C1 segment of cervical spinal cord (tissue), 14 donors: ENCODE measurements at places on chromosomes 12 and 14.

- DNase-seq, result no peak
Observed at GRCh38 chr12:72291175-72291574, 19.0 kb downstream of the TRHDE start.

- no peak for DNase-seq
Observed at GRCh38 chr12:58954002-58954401, 33.7 kb upstream of the LRIG3 start.

- DNase-seq, result no peak
Observed at GRCh38 chr14:80239631-80240030, 28.3 kb upstream of the DIO2 start.

- no peak for DNase-seq
Observed at GRCh38 chr12:39199351-39199750, 243.6 kb downstream of the KIF21A start.

DNA sequence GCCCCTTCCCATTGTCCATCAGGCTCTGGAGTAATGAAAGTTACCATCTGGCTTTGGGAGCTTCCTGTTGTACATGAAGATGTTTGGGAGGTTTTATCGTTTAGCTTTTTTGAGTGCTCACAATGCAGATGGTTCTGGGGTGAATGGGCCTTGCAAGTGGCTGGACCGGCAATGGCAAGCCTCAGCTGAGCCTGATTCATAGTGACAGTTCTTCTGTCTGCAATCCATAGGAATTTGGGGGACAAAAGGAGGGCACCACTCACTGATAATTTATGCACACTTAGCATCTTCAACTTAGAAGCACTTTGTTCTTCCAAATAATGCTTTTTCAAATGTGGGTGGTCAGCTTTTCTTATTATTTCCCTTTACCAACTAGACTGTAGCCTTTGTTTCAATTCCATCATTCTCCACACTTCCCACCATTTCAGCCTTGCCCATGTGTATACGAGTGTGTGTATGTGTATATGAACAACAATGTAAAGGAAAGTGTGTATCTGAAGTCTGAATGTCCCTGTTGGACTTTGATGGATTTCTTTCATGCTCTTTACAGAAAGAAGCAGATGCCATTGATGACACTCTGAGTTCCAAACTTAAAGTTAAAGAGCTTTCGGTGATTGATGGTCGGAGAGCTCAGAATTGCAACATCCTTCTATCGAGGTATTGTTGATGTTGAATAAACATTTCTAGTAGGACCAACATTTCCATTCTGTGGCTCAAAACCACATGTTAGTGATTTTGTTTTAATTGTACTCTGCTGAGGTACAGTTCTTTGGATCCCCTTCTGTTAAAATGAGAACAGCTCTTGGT lies 125.5 kb downstream of the GPR135 start:
- DNase-seq, result no peak

DNA sequence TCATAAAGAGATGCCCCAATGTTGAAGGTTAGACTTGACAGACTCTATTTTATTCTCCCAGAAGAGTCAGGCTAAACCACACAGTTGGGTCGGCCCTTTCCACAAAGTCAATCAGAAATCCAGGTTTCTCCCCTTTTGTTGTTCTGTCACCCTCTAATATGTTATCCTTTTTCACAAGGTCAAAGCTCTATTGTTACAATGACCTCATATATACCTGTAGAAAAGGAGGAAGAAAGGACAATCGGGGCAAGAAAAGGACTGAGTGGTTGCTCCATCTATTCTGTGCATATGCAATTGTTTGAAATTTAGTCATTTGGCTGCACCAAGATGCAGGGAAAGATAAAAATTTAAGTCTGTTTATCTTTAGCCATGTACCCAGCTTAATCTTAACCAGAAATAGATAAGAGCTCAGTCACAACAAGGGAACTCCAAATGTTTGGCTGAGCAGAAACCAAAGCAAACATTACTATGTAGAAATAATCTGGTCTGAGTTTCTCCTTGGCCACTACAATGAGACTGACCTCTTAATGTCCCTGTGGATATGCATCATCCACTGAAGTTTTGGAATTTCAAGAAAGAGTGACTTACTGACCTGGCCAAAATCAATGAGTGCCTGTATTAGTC lies 503.7 kb downstream of the GALC start:
- no peak for DNase-seq

DNA sequence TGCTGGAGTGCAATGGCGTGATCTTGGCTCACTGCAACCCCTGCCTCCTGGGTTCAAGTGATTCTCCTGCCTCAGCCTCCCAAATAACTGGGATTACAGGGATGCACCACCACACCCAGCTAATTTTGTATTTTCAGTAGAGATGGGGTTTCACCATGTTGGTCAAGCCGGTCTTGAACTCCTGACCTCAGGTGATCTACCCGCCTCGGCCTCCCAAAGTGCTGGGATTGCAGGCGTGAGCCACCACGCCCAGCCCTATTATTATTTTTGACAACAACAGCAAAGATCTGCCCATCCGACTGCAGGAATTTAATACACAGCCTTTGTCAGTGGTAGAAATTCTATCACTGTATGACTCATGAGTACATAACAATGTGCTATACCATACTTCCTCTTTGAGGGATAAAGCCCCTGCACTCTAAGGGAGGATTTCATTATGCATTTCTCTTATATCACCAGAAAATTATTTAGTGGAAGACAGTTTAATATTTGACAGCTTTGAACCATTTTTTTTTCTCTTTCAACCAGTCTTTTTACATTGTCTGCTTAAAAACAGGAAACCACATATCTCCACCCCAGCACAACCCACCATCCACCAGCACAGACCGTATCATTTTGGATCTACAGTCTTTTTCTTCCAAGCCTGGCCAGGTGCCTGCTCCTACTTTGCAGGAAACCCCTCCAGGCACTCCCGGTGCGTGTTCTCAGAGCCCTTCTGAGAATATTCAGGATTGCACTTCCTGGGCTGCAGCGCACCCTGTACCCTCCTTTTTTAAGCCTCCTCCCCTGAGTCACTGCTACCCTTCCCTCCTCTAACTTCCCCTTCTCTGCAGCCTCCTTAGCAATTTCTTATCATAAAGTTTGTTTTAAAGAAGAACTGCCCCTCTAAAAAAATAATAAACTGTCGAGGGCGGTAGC lies 594 bp downstream of the ARHGDIB start:
- DNase-seq, result no peak

DNA sequence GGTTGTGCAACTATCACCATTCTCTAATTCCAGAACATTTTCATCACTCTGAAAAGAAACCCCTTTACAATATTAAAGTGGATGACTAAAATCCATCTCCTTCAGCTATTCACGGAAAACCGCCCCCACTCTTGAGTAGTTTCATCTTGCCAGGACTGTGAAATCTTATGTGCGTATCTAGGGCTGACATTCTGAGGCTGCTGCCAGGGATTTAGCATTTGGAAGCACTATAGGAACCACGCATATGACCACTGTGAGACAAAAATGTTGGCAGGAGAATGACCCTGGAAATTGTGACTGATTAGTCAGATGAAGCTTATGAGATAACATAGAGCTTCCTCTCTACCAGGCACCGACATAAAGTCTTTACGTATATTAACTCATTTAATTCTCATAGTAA lies 305.2 kb upstream of the PDE3A start:
- no peak for DNase-seq

GRCh38 chr12:16552301-16552700 lies 53.7 kb downstream of the LMO3 start:
- no peak for DNase-seq

GRCh38 chr12:19223695-19224094 lies 94.2 kb downstream of the PLEKHA5 start:
- DNase-seq, result no peak

- DNase-seq, result no peak
Observed at GRCh38 chr12:71456990-71457389, 17.4 kb downstream of the LGR5 start.

DNA sequence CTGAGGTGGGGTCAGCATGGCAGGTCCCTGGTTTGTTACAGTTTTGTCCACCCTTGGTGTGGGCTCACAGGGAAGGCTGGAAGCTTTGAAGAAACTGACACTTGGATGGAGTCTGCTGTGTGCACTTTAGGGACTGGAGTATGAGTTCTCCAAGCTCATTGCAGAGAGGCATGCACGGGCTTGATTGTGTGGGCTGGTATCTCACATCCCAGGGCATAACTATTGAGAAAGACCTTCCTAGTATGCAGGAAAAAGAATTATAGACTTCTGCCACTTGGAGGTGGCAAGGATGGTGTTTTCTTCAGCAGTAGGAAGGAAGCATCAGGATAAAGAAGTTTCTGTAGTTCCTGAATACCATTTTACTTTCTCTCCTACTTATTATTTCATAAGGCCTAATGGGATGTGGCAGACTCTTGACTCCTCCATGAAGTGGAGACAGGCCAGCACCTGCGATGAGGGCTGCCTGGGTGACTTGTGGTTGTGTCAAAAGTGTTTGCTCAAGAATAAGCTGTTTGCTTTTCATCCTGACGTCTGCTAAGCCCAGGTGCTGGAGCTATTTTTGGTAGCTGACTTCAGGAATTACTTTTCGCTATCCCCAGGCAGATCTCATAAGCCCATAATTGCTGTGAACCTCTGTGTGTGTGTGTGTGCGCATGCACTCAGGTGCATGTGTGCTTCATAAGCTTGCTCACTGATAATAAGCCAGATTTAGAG lies 125.8 kb downstream of the KTN1 start:
- DNase-seq, result no peak

DNA sequence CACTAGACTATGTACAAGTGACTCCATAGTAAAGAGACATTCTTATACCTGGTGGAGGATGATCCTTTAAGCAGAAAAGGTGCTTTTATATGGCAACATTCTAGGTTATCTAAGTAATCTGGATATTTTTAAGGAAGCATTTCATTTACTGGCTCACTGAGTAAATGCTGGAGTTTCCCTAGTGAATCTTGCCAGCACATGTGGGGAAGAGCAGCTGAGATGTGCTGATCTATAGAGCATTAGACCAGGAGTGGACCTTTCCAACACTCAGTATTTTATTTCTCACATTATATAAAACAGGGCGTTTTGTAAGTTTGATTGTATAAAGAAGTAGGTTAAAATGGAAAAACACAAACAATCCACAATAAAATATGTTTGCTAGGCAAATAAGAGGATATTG lies 478.5 kb downstream of the ATP23 start:
- no peak for DNase-seq

GRCh38 chr14:57364659-57365450 lies 25.5 kb upstream of the NAA30 start:
- DNase-seq, result no peak

GRCh38 chr12:26636710-26637328 lies 196.2 kb downstream of the ITPR2 start:
- DNase-seq, result no peak

- DNase-seq, result no peak
Observed at GRCh38 chr12:110039085-110039807, 9.1 kb downstream of the C12orf76 start.

DNA sequence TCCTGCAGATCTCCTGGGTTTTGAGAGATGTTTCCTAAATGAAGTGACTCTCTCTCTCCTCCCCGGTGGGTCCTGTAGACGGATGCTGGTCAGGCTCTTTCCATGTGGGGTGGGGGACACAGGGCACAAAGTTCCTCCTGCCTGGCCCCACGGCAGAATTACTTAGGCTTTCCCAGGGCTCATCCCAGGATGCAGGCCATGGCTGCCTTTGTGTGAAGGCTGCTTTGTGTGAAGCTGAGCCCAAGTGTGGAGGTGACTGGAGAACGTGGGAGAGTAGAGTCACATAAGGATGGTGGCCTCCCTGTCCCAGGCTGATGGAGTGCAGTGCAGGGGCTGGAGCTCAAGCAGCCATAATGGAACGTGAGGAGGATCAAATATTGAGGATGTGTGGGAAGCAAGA lies 200.2 kb downstream of the ADGRD1 start:
- DNase-seq, result no peak
